ENCODE measurements at places on chromosomes 1 and 21.

- no peaks in the 10 kb centered on the region for H3K36me3 ChIP-seq
- H3K4me1 ChIP-seq = peaks cover 7% of the 10 kb centered on the region
- no peak overlapping the region for H3K27ac ChIP-seq
- H3K4me3 ChIP-seq = no peak overlapping the region
- H3K27me3 ChIP-seq = no peaks in the 10 kb centered on the region
- DNase-seq = no peak
Observed at GRCh38 chr1:42974767-42975437, 16.2 kb upstream of the SLC2A1 start.

DNA sequence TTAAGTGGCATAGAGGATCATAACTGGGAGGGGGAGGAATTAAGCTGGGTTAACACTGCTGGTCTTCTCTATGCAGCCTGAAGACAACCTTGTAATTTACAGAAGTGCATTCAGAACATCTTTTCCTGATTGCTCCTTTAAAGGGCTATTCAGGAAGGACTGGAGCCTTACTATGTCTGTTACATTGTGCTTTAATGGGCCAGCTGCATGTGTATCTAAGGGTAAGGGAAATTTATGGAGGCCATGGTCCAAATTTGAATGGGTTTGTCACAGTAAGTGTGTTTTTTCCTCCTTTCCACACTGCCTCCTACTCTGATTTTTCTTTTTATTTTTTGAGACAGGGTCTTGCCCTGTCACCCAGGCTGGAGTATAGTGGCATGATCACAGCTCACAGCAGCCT, 19.6 kb downstream of the C1orf21 start:
- H3K27me3 ChIP-seq = no peaks in the 10 kb centered on the region
- H3K4me3 ChIP-seq = no peak overlapping the region
- no peak for DNase-seq
- peaks cover 17% of the 10 kb centered on the region for H3K4me1 ChIP-seq
- H3K36me3 ChIP-seq = no peaks in the 10 kb centered on the region
- H3K27ac ChIP-seq = no peak overlapping the region

- H3K4me1 ChIP-seq = no peaks in the 10 kb centered on the region
- peak; percentile 94 for DNase-seq
- H3K36me3 ChIP-seq = peaks cover 1% of the 10 kb centered on the region
Observed at GRCh38 chr1:68111519-68112436, 61.4 kb upstream of the DIRAS3 start.

- H3K4me1 ChIP-seq = no peaks in the 10 kb centered on the region
- DNase-seq = no peak
- H3K36me3 ChIP-seq = no peaks in the 10 kb centered on the region
- no peaks in the 10 kb centered on the region for H3K27me3 ChIP-seq
- H3K27ac ChIP-seq = no peak overlapping the region
Observed at GRCh38 chr1:153420306-153420705, 4.0 kb downstream of the S100A7A start.

DNA sequence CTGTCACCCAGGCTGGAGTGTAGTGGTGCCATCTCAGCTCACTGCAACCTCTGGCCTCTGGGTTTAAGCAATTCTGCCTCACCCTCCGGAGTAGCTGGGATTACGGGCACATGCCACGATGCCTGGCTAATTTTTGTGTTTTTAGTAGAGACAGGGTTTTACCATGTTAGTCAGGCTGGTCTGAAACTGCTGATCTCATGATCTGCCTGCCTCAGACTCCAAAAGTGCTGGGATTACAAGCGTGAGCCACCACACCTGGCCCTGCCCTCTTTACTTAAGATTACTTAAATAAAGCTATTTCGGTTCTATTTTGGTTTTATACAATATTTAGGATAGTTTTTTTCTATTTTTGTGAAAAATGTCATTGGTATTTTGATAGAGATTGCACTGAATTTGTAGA, 15.3 kb upstream of the KCTD3 start:
- DNase-seq = no peak
- H3K27me3 ChIP-seq = no peaks in the 10 kb centered on the region
- no peak overlapping the region for H3K27ac ChIP-seq

GRCh38 chr1:15417059-15417934, 7.6 kb downstream of the EFHD2 start:
- peaks cover 4% of the 10 kb centered on the region for H3K4me1 ChIP-seq
- H3K27ac ChIP-seq = no peak overlapping the region
- DNase-seq = no peak

- H3K4me3 ChIP-seq = no peak overlapping the region
- H3K27me3 ChIP-seq = no peaks in the 10 kb centered on the region
- H3K4me1 ChIP-seq = peaks cover 2% of the 10 kb centered on the region
- no peaks in the 10 kb centered on the region for H3K36me3 ChIP-seq
Observed at GRCh38 chr1:33466159-33466558, 6.3 kb upstream of the ZSCAN20 start.

DNA sequence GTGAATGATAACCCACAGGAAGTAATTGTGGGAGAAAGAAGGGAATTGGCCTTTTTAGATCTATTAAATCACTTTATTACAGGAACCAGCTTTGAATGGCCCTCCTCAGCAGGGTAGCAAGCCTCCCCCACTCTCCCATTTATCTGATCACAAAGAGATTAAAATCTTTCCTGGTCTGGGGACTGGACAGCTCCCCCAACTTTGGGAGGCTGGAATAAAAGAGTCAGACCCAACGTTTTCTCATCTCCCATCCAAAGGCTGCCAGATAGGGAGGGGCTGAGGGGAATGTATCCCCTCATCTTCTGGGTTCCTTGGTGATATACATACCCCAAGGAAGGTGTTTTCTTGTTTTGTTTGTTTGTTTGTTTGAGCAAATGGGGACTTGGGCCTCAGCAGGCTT, 2.4 kb downstream of the LIN28A start:
- H3K4me3 ChIP-seq = no peak overlapping the region
- no peak overlapping the region for H3K27ac ChIP-seq
- no peaks in the 10 kb centered on the region for H3K27me3 ChIP-seq
- peaks cover 29% of the 10 kb centered on the region for H3K4me1 ChIP-seq

DNA sequence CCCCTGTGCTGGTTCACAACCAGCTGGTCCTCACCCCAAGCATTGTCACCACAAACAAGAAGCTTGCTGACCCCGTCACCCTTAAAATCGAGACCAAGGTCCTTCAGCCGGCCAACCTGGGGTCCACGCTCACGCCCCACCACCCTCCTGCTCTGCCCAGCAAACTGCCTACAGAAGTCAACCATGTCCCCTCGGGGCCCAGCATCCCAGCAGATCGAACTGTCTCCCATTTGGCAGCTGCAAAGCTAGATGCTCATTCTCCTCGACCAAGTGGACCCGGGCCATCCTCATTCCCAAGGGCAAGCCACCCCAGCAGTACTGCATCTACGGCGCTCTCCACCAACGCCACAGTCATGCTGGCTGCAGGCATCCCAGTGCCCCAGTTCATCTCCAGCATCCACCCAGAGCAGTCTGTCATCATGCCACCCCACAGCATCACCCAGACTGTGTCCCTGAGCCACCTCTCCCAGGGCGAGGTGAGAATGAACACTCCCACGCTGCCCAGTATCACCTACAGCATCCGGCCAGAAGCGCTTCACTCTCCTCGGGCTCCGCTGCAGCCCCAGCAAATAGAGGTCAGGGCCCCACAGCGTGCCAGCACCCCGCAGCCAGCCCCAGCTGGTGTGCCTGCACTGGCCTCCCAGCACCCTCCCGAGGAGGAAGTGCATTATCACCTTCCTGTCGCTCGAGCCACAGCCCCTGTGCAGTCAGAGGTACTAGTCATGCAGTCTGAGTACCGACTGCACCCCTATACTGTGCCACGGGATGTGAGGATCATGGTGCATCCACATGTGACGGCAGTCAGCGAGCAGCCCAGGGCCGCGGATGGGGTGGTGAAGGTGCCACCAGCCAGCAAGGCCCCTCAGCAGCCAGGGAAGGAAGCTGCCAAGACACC, 40.6 kb downstream of the ZBTB17 start:
- DNase-seq = no peak
- H3K4me3 ChIP-seq = no peak overlapping the region
- H3K27me3 ChIP-seq = no peaks in the 10 kb centered on the region

GRCh38 chr1:172070055-172070454, 228.8 kb downstream of the DNM3 start:
- H3K4me3 ChIP-seq = no peak overlapping the region
- DNase-seq = no peak
- H3K27ac ChIP-seq = no peak overlapping the region
- H3K36me3 ChIP-seq = no peaks in the 10 kb centered on the region

DNA sequence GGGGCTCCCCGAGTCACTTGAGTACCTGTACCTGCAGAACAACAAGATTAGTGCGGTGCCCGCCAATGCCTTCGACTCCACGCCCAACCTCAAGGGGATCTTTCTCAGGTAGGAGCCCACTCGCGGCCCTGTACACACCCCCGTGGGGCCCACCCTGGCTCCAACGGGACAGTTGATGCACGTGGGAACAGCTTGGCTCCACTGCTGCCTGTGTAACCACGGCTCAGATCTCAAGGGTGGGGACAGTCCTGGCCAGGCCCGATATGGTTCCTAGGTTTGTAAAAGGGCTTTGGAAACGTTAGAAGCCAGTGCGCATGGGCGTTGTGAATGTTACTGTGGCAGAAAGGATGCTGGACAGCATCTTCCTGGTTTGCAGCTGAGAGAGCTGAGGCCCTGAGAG, 18.8 kb downstream of the PODN start:
- H3K4me3 ChIP-seq = no peak overlapping the region
- no peaks in the 10 kb centered on the region for H3K27me3 ChIP-seq
- no peaks in the 10 kb centered on the region for H3K36me3 ChIP-seq
- peaks cover 7% of the 10 kb centered on the region for H3K4me1 ChIP-seq

- H3K4me1 ChIP-seq = no peaks in the 10 kb centered on the region
- peaks cover 4% of the 10 kb centered on the region for H3K36me3 ChIP-seq
- H3K27ac ChIP-seq = no peak overlapping the region
- H3K27me3 ChIP-seq = no peaks in the 10 kb centered on the region
- no peak for DNase-seq
Observed at GRCh38 chr1:185998391-185998790, 264.2 kb downstream of the HMCN1 start.

GRCh38 chr1:237482777-237483176, 407.9 kb downstream of the ZP4 start:
- H3K36me3 ChIP-seq = peaks cover 12% of the 10 kb centered on the region
- H3K27ac ChIP-seq = no peak overlapping the region
- no peak overlapping the region for H3K4me3 ChIP-seq
- no peak for DNase-seq

Data from cardiac muscle cell (in vitro differentiated cells and primary cell).